IMR-90 (cell line): ENCODE measurements at places on chromosomes 1 and 21. TPM values are rescaled to one million over a fixed set of nuclear protein-coding genes. Genes with fewer than 3 reads are reported as not detected.

The PADI2 gene
- total RNA-seq = not detected in 2 replicates

The FCGR3A gene
- total RNA-seq = not detected in 2 replicates

The LEFTY1 gene
- total RNA-seq = not detected in 2 replicates

The EFNA3 gene
- 0.56 and 0.72 TPM in 2 replicates for total RNA-seq

The DNAJC6 gene
- 0.18 and 0.28 TPM in 2 replicates for total RNA-seq

The ACTA1 gene
- total RNA-seq = not detected in 2 replicates

The GPR3 gene
- total RNA-seq = 0.72 and 0.83 TPM in 2 replicates

The FMO3 gene
- under 0.01 TPM in 1 of 2 replicates, not detected in the other for total RNA-seq
